Mucosa of descending colon (tissue), 3 donors: ENCODE measurements at places on chromosomes 7 and 10. TPM values are rescaled to one million over a fixed set of nuclear protein-coding genes. Genes with fewer than 3 reads are reported as not detected.

DNA2 gene
- total RNA-seq: 8.7 TPM

PON1 gene
- total RNA-seq: not detected

- no peak for DNase-seq
These were observed 398.9 kb downstream of the ADRA2A start for GRCh38 chr10:111475720-111476119.

COX15 gene
- 34.0 TPM for total RNA-seq

DNA sequence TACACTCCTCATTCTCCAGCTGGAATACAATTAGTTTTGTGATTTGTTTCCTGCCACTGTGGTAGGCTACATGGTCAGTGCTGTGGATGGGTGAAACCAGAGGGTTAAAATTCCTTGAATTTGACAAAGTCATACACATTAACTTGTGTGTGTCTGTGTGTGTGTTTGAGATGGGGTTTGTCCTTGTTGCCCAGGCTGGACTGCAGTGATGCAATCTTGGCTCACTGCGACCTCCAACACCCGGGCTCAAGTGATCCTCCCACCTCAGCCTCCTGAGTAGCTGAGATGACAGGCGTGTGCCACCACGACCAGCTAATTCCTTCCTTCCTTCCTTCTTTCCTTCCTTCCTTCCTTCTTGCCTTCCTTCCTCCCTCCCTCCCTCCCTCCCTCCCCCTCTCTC lies 24.8 kb upstream of the GIMAP8 start:
- DNase-seq: no peak

DNA sequence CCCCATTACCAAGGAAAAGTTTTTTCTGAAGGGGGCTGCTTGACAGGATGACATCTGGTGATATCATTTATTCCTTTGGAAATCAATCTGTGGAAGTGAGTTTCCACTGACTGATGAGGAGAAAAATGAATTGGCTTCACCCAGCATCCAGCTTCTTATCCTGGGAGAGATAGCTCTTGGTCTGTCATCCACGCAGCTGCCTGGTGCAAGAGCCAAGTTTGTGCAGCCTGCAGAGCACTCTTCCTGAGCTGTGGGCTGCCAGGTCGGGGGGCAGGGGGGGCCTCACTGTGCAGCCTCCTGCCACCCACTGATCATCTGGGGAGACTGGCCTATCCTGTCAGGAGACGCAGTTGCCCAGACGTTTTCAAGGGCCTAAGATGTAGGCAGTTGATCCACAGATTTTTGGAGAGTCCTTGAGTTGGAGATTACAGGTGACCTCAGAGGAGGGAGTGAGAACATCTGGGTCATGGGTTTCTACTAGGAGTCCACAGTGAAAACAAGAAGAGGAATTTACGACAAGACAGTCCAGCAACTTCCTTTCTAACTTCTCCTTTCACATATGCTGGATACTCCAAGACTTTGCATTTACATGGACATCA lies 75.4 kb downstream of the EGFR start:
- no peak for DNase-seq

DNA sequence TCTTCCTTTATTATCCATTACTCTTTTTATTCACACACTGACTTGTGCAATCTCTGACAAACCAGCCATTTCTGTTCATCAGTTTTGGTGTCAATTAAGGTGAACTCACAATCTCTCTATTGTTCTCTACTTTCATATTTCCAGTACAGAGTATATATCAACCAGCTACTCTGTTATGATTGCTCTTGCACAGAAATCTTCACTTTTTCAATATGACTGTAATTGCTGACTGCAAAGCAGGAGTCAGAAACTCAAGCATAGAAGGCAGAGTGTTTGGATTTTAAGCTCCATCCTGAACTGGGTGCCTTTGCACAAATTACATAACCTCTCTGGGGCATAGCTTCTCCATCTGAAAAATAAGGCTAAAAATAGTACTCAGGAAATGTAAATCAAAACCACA lies 1042.0 kb downstream of the GRM8 start:
- no peak for DNase-seq

DNA sequence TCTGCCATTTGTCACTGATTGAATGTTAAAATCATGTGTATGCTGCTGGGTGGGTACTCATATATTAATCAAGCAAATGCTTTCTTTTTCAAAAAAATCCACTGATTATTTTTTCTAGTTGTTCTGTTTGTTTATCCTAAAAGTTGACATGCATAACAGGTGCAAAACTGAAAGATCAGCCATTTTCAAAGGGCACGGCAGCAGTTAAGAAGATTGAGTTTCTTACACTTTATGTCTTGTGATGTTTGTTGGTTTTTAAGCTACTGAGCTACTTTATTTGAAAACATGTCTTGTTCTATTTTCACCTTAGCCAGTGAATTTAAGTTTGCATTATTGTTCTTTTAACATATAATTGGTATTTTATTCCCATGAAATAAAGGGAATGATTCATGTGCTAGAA lies 45.8 kb downstream of the PPP1R3A start:
- DNase-seq: no peak

MYPN gene
- total RNA-seq: 0.93 TPM
